ENCODE measurements at places on chromosomes 16 and 17. TPM values are rescaled to one million over a fixed set of nuclear protein-coding genes. Genes with fewer than 3 reads are reported as not detected.
A peak's percentile ranks its signal among the peaks of the same experiment; 100 is the strongest.

Gene ZNF469
- 0.12 TPM for total RNA-seq

Gene PLA2G10
- total RNA-seq = not detected

Gene ORMDL3
- total RNA-seq = 21.8 TPM

Gene CARD14
- 0.15 TPM for total RNA-seq

DNA sequence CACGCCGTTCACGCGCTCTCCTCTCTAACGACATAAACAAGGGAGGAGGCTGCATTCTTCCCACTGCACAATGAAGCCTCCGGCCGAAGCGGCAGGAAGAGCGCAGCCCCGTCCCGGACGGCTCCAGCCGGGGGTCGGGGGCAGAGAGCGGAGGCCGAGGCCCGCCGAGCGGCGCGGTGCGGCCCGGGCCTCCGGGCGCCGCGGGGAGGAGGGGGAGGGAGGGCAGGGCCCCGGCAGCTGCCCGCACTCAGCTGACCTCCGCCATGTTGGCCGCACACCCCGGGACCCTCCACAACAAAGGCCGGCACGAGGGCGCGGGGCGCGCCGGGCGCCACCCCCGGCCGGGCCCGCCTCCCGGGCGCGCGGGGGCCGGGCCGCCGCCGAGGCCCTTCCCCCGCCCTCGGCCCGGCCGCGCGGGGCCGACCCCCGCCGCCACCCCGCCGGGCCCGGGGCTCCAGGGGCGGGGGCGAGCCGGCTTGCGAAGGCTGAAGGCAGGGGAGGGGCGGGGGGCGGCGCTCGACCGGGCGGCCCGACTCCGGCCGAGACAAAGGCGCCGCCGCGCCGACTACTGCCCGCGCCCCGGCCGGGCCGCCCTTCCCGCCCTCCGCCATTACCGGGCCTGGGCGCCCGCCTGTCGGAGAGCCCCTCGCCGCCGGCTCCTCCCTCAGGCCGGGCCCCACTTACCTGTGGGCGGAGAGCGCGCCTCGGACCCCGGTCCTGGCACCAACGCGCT lies 527 bp downstream of the SIAH1 start:
- DNase-seq = peak; percentile 21

GRCh38 chr16:86240716-86241363 lies 269.5 kb upstream of the FOXF1 start:
- DNase-seq = no peak

DNA sequence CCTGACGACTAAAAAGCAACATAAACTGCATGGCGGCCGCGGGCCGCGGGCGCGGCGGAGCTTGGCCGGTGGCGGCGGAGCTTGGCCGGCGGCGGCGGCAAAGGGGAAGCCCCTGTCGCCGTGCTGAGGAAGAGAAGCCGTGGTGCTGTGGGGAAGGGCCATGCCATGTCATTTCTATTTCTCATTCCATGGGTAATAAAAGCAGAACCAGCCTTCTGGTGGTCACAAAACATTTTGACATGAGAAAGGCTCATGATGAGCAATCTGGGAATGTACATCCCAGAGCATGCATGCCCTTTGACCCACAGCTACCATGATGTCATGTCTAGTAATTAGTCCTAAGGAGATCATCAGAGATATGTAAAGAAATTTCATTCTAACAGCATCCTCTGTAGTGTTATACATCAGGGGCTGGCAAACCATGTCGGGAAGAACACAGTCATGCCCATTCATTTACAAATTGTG lies 23.9 kb upstream of the HEATR6 start:
- DNase-seq = peak; percentile 3

GRCh38 chr17:40309031-40309948 lies at the start of gene RARA:
TSS of gene RARA (plus strand) at chr17:40309180. CDS start at chr17:40331219, 22,039 bp downstream.
- no peak for DNase-seq

- DNase-seq = no peak
Measured at GRCh38 chr17:66437476-66438026, 135.1 kb downstream of the PRKCA start.

DNA sequence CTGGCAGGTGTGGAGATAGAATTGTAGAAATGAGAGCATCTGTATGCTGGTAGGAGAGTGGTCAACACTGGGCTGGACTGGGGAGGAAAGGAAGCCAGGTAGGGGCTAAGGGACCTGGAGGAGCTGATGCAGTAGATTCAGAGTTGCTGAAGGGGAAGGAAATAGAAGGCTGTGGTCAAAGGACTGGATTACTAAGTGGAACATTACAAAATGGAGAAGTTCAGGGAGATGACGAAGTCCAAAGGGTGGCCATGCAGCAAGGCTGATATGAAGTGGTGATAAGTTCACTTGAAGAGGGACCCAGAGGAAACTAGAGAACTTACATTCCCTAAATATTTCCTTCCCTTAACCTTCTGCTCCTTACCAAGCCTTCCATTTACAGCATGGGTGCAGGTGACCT lies 8.6 kb upstream of the CCL2 start:
- DNase-seq = no peak

GRCh38 chr17:376936-377863 lies 24.6 kb upstream of the RPH3AL start:
- DNase-seq = peak; percentile 40

DNA sequence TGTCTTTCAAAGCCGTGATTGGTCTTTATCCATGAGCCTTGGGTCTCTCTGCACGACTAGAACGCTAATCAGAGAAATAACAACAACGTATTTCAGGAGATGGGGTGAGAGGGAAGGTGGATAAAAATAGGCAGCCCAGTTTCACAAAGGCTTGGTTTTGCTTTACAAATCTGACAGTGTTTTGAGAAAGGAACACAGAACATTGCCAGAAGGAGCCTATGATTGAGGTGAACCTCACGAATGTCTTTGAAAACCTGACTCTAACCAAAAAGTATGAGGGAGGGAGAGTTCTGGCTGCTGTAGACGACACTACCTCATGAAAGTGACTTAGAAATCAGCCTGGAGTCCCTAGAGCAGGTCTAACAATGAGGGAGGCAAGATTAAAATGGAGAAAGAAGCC lies 38.0 kb upstream of the NOL11 start:
- no peak for DNase-seq

- DNase-seq = peak; percentile 37
Measured at GRCh38 chr16:21708533-21709115, 44.9 kb downstream of the OTOA start.

GRCh38 chr16:31880322-31880979 lies 6.8 kb downstream of the ZNF267 start:
- peak; percentile 92 for DNase-seq

- no peak for DNase-seq
Measured at GRCh38 chr17:78357672-78358537, 2.0 kb downstream of the SOCS3 start.

DNA sequence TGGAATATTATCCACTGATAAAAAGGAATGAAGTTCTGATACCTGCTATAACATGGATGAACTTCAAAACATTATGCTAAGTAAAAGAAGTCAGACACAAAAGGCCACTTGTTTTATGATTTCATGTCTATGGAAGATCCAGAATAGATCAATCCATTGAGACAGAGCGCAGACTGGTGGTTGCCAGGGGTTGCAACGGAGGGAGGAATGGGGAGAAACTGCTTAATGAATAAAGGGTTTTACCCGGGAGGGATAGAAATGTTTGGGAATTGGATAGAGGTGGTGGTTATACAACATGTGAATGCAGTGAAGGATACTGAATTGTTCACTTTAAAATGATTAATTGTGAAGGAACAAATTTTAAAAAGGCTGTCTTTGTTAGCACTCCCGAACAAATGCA lies 30.2 kb downstream of the WDR59 start:
- DNase-seq = no peak

- no peak for DNase-seq
Measured at GRCh38 chr17:40623419-40624210, 24.0 kb downstream of the SMARCE1 start.

GRCh38 chr17:56577843-56578204 lies 15.7 kb upstream of the NOG start:
- no peak for DNase-seq

DNA sequence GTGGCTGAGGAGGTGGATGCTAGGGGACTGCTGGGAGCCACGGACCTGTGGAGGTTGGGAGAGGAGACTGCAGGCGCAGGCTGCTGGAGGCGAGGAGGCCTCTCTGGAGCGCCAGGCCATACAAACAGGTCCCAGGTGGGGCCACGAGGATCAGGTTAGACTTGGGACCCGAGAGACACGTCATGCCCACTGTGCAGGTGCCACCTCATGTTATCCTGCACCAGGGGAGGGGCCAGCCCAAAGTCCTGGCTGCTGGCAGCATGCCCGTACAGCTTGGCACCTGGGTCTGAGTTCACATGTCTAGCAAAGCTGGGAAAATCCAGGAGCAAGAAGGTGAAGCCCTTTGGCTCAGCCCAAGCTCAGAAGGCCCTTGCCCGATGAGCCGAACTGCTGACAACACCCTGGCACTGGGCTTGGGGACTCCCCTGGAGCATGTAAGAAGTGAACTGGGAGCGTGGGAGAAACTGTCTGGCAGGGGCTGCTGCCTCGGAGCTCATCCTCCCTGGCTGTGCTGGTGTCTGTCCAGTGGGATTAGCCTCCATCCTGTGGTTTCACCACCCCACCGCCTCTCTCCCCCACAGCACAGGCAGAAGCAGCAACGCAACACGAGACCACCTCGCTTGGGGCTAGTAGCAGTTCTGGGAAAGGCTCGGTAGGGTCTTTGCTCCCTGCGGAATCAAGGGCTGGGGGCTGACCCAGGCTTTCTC lies 5.3 kb downstream of the ARHGDIA start:
- no peak for DNase-seq

DNA sequence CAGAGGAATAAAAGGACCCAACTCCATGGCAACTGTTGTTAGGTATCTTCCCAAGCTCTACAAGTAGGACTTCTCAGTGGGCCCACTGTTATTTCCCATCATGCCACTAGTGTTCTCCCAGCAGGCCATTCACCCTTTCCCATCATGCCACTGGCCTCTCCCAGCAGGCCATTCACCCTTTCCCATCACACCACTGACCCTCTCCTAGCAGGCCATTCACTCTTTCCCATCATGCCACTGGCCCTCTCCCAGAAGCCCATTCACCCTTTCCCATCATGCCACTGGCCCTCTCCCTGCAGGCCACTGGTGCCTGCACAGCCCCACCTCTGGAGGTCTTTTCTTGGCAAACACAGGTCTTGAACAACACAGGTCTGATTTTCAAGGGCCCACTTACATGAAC lies 36.3 kb downstream of the IFT140 start:
- no peak for DNase-seq

GRCh38 chr16:11806721-11807120 lies 9.7 kb upstream of the ZC3H7A start:
- DNase-seq = no peak

DNA sequence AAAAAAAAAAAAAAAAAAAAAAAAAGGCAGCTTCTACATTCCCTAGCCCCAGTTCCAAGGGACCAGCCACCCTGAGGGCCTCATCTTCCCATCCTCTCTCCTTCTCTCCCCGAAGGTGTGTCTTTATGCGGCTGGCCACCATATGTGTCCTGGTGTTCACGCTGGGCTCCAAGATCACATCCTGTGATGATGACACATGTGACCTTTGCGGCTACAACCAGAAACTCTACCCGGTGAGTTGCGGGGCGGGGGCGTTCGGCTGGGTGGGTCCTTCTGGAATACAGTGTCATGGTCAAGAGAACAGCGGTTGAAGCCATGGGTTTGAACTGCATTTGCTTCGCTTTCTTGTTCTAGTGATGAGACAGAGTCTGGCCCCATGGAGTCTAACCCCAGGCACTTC lies 22.6 kb upstream of the COQ7 start:
- DNase-seq = no peak

- peak; percentile 69 for DNase-seq
Measured at GRCh38 chr16:56606071-56606475, 2.3 kb upstream of the MT2A start.

- DNase-seq = peak; percentile 20
Measured at GRCh38 chr17:14321476-14321949, 20.6 kb downstream of the HS3ST3B1 start.

DNA sequence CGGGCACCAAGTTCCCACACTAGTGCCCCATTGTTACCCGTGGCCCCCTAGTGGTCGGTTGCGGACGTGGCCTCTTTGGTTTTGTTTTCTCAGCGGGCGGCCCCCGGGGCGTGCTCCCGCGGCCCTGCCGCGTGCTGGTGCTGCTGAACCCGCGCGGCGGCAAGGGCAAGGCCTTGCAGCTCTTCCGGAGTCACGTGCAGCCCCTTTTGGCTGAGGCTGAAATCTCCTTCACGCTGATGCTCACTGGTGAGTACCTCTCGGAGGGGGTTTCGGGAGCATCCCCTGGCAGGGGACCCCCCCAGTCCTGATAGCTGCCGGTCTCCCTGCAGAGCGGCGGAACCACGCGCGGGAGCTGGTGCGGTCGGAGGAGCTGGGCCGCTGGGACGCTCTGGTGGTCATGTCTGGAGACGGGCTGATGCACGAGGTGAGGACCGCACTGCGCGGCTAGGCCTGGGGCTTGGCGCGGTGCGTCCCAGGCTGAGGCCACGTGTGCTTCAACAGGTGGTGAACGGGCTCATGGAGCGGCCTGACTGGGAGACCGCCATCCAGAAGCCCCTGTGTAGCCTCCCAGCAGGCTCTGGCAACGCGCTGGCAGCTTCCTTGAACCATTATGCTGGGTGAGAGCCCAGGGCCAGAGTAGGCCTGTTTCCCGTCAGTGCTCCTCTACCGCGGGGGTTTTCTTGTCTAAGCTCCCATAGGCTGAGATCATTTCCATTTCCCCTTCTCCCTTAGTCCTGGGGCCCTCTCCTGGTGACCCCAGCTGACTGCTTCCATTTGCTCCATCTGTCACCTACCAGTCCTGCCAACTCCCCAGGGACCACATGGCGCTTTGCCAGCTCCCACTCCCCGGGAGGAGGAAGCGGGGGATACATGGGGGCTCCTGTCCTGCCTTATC lies 1.7 kb downstream of the SPHK1 start:
- peak; percentile 64 for DNase-seq

DNA sequence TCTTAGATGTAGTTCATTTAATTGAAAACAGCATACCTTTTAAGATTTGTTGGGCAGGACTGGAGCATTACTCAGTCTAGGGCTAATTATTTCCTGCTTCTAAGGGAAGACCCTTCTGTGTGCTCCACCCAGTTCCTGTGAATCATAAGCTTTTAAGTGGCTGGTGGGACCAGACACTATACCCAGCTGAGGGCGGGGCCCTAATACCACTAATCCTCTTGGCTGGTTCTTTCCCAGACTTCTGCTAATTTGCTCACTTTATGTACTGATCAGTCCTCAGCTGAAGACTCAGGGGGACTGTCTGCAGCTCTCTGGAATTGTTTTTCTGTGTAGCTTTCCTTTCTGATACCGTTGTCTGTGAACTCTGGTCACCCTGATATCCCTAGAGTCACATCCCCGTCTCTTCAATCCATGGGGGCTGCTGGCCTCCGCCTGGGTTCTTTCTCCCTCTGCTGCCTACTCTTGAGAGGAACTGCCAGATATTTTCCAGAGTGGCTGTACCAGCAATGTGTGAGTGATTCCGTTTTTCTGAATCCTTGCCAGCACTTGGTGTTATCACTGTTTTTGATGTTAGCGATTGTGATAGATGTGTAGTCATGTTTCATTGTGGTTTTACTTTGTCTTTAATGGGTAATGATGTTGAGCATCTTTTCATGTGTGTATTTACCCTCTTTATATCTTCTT lies 35.1 kb downstream of the MFSD11 start:
- DNase-seq = peak; percentile 89

DNA sequence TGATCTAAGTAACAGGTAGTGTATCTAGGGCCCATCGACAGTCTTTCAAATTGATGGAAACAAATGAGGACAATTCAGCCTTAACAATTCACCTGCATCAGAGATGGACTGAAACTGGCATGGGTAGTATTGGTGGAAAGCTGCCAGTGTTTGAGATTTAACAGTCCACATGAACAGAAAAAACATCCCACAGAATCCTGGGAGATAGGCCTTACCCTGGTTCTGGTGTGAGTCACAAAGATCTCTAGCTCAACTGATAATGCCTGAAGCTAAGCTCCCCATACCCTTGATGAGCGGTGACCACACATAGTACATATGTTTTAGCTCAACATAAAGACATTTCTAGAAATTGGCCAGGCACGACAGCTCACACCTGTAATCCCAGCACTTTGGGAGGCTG lies 21.9 kb downstream of the CRK start:
- DNase-seq = no peak
